ENCODE measurements at places on chromosomes 16 and 17.

GRCh38 chr16:12289175-12290063, 312.9 kb downstream of the SNX29 start:
- DNase-seq = no peak

DNA sequence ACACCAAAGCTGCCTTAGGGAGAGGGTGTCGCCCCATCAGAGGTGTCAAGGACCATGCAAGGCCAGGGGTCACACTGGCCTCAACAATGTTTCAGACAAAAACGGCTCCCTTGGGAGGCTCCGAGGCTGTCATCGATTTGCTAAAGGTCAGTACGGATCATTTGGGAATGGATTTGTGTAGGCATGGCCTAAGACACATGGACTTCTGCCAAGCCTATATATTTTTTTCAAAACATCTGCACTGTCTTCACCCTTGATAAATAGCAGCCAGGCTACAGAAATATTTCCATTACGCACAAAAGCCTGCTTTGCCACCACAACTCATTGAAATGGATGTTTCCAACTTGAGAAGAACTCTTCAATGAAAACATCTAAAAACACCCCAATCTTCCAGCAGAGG, 10.3 kb downstream of the CUEDC1 start:
- DNase-seq = no peak

GRCh38 chr17:9893411-9894012, 11.6 kb downstream of the RCVRN start:
- no peak for DNase-seq

GRCh38 chr17:69684251-69684650, 269.8 kb downstream of the MAP2K6 start:
- no peak for DNase-seq

DNA sequence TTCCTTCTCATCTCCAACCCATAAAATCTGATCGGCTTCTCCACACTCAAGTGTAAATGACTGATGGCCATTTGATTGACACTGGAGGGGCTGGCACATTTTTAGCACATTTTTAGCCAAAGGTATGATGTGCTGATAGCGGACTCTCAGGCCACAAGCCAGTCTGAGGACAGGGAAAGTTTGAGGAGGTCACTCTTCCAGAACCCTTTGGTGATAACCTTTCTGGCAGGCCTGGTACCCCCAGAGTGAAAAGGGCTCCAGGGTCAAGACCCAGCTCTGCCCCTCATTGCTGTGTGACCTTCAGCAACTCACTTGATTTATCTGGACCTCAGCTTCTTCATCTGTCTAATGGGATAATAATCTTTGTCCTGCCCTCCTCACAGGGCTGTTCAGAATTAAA, 1.7 kb upstream of the NLRC5 start:
- DNase-seq = no peak

DNA sequence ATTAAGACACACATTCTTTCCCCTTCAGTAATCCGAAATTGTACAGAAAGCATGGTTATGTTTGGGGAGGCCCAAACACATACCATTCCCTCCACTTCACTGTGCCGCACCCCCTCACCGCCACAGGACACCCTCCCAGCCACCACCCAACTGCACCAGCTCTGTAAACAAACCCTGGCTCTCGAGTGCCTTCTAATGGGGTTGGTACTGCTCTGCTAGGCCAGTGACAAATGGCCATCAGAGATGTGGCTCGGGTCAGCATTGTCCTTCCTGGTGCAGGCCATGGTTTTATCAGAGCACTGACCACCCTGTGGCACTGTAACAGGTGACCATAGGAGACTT, 24.0 kb upstream of the SREBF1 start:
- DNase-seq = no peak

DNA sequence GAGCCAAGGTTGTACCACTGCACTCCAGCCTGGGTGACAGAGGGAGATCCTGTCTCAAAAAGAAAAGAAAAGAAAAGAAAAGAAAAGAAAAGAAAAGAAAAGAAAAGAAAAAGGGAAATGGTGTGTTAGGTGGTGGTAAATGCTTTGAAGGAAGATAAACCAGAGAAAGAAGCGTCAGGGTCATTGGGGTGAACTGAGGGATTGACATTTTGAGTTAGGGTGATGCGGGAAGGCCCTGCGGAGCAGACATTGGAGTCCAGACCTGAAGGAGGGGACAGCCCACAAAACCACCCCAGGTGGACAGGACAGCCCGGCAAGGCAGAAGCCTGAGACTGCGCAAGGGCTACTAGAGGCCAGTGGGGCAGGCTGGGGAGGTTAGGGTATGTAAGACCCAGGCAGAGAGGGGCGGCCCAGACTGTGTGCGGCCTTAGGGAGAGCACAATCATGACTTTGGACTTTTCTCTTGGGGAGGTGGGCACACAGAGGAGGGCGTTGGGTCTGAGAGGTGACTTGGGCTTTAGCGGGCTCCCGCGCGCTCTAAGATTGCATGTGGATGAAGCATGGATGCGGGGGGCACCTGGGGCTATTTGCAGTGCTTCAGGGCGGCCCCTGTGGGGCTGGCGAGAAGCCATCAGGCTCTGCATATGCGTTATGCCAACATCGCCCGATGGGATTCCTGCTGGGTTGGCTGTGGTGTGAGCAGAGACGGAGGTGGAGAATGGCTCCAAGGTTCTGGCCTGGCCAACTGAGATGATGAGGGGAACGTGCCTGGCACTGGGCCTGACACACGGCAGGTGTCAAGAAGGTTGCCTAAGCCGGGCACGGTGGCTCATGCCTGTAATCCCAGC, 3.3 kb upstream of the GAA start:
- no peak for DNase-seq

Measured in stimulated activated CD8-positive, alpha-beta memory T cell treated with anti-CD3 and anti-CD28 coated beads, Interleukin-4, amount 100 ng/mL, for 24 hours (primary cell).